ENCODE measurements at places on chromosomes 13 and 19.

GRCh38 chr19:42961119-42961518 is 24.1 kb upstream of the PSG7 start:
- DNase-seq: no peak

GRCh38 chr13:50357586-50358118 is 342.4 kb downstream of the KCNRG start:
- no peak for DNase-seq

GRCh38 chr13:28822801-28823200 is 2.7 kb downstream of the MTUS2 start:
- DNase-seq: no peak

GRCh38 chr19:36183245-36183628 is 31.0 kb upstream of the COX7A1 start:
- DNase-seq: no peak

GRCh38 chr13:31261241-31261640 is 61.5 kb downstream of the B3GLCT start:
- no peak for DNase-seq

- DNase-seq: no peak
These were observed 31.4 kb upstream of the GJB6 start for GRCh38 chr13:20263393-20264044.

DNA sequence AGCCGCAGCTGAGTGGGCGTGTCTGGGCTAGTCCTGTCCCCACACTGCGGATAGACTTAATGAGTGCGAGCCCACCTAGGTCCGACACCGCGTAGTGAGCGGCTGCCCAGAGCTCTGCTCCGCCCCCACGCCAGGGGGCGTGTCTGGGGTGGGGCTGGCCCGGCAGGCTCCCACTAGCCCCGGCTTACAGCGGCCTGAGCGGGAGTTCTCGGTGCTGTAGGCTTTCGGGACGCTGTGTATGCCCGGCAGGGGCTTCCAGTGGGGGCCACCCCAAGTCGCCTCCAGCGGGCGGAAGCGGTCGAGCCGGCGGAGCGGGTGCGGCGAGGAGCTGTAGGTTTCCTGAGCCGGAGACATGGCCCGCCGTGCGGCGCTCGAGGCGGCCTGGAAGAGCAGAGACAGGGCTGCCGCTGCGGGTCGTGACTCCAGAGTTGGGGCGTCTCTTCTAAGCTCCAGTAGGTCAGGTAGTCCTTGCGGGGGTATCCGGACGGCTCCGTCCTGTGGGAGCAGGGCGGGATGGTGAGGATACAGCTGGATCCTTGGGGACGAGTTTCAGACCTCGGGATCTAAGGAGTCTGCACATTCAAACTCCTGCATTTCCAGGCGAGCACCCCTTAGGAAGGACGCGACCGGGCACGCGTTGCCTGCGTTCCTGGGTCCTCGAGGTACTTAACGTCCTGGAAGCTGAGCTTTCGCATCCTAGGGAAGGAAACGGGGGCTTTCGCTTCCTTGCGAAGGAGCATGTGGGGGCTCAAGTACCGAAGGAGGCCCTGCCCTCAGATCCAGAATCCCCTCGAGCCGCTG is 1.2 kb downstream of the CGB7 start:
- peak; percentile 38 for DNase-seq

All from activated CD8-positive, alpha-beta memory T cell treated with anti-CD3 and anti-CD28 coated beads for 1 hour (primary cell).